ENCODE measurements at places on chromosomes 3 and 15.
A peak's percentile ranks its signal among the peaks of the same experiment; 100 is the strongest.

- DNase-seq = no peak
Observed at GRCh38 chr3:8632402-8633237, 12.0 kb downstream of the SSUH2 start.

DNA sequence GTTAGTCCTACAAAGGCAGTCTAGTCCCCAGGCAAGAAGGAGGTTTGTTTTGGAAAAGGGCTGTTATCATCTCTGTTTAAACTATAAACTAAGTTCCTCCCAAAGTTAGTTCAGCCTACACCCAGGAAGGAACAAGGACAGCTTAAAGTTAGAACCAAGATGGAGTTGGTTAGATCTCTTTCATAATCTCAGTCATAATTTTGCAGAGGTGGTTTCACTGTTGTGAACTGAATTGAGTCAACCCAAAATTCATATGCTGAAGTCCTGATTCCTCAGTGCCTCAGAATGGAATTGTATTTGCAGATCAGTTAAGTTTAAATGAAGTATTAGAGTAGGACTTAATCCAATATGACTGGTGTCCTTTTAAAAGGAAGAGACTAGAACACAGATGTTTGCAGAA is 101.0 kb upstream of the C3orf80 start:
- no peak for DNase-seq

- no peak for DNase-seq
Observed at GRCh38 chr15:71957026-71957425, 146.7 kb downstream of the NR2E3 start.

DNA sequence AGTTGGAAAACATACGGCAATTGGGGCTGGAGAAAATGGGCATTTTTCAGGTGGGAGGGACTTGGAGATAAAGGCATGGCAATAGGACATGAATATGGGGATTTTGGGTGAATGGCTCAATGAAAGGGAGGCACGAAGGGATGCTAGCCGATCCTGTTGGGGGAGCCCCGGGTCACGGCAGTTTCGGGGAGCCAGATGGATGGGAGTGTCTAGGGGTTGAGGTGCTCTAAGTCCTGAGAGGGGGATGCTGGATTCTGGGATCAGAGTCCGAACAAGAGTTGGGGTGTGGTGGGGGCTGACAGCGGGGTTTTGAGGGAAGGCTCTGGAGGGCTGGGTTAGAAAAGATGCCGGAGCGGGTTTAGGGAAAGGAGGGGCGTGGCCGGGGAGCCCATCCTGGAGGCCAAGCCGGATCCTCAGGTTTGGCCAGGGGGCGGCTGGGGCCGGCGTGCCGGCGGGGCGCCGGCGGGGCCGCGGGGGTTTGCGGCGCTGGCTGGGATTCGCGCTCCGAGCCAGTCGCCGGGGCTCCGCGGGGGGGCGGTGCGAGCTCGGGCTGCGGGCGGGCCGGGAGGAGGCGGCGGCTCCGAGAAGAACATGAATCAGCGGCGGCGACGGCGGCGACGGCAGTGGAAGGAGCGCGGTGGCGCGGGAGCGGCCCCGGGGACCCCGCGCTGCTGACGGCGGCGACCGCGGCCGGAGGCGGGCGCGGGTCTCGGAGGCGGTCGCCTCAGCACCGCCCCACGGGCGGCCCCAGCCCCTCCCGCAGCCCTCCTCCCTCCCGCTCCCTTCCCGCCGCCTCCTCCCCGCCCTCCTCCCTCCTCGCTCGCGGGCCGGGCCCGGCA is at the start of gene TYRO3:
Gene TYRO3, plus strand, starts transcription at position 813 of the 839 bp plus-strand sequence. CDS start 46 bp downstream, outside the sequence.
- DNase-seq = peak; percentile 75

GRCh38 chr15:49467746-49468480 is 44.9 kb downstream of the FGF7 start:
- no peak for DNase-seq

- DNase-seq = no peak
Observed at GRCh38 chr3:26962492-26963360, 340.2 kb downstream of the LRRC3B start.

- no peak for DNase-seq
Observed at GRCh38 chr3:104907507-104907906, 459.2 kb upstream of the ALCAM start.

- peak; percentile 36 for DNase-seq
Observed at GRCh38 chr3:177057768-177058167, 139.5 kb downstream of the TBL1XR1 start.

- DNase-seq = no peak
Observed at GRCh38 chr3:3737531-3737930, 61.7 kb upstream of the LRRN1 start.

GRCh38 chr15:96737408-96737807 is 406.9 kb downstream of the NR2F2 start:
- no peak for DNase-seq

DNA sequence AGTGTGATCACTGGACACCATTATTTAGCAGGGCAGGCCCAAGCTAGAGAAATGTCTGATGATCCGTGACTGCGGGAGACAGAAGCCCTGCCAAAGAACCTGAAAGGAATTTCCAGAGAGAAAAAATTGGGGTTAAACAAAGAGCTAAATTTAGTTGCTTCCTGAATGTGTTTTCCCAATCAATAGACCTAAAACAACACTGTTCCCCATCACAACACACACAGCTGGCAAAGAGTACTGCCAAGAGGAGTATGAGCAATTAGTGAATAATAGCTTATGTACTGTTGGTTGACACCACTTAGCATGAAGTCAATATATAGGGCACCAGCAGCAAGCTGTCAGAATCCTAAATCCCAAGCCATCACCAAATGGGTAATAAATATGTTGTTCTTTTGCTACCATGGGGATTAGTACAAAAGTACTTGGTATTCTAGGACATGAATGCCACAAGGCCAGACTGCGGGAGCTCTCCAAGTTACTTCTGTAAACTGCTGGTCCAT is 35.7 kb downstream of the CLK3 start:
- no peak for DNase-seq

GRCh38 chr15:40591389-40591788 is 2.7 kb upstream of the KNL1 start:
- no peak for DNase-seq

- no peak for DNase-seq
Observed at GRCh38 chr3:25287291-25287884, 140.7 kb upstream of the RARB start.

DNA sequence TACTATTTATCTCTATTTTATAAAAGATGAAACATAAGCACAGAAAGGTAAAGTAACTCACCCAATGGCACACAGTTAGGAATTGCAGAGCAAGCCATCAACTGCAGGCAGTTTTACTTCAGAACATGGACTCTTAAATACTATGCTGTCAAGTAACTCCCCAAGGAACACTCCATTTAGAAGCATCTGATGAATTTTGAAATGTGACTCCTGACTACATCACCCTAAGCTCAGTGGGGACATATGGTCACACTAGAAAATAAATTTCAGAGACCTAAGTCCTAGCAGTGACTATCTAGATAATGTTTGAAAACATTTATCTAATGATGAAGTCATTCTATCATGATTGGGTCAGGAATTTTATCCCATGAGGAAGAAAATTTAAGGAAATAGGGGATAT is 272.8 kb upstream of the ARRDC4 start:
- peak; percentile 7 for DNase-seq

GRCh38 chr15:38378161-38378560 is 75.8 kb upstream of the FAM98B start:
- DNase-seq = peak; percentile 19

- DNase-seq = no peak
Observed at GRCh38 chr3:24661175-24661584, 166.5 kb upstream of the THRB start.

GRCh38 chr3:59549962-59550361 is 500.1 kb upstream of the CFAP20DC start:
- DNase-seq = peak; percentile 46

- DNase-seq = no peak
Observed at GRCh38 chr3:123154020-123154985, 47.4 kb upstream of the SEC22A start.

DNA sequence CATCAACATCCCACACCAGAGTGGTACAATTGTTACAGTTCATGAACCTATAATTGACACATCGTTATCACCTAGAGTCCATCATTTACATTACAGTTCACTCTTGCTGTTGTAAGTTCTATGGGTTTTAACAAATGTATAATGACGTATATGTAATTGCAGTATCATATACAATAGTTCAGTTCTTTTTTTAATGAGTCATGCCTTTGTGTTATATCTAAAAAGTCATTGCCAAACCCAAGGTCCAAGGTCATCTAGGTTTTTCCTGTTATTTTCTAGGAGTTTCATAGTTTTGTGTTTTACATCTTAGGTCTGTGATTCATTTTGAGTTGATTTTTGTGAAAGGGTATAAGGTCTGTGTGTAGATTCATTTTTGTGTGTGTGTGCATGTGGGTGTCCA is 160.9 kb upstream of the GALNT15 start:
- DNase-seq = no peak

DNA sequence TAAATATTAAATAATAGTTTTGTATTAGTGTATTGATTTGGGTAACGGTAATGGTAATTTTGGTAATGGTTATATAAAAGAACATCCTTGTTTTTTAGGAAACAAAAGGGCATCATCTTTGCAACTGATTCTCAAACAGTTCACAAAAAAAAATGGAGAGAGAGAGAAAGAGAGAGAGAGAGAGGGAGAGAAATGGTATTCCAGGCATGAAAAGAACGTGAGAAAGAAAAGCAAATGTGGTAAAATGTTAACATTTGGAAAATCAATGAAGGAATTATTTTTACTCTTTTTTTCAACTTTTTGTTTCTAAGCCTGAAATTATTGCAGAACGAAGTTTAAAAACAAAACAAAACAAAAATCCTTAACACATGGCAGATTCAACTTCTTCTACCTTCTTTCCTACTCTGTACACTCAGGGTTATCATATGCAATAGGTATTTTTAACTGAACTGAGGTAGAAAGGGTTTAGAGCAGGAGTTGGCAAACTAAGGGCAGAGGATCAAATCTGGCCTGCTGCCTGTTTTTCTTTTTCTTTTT is 2.2 kb upstream of the GLB1 start:
- DNase-seq = no peak

DNA sequence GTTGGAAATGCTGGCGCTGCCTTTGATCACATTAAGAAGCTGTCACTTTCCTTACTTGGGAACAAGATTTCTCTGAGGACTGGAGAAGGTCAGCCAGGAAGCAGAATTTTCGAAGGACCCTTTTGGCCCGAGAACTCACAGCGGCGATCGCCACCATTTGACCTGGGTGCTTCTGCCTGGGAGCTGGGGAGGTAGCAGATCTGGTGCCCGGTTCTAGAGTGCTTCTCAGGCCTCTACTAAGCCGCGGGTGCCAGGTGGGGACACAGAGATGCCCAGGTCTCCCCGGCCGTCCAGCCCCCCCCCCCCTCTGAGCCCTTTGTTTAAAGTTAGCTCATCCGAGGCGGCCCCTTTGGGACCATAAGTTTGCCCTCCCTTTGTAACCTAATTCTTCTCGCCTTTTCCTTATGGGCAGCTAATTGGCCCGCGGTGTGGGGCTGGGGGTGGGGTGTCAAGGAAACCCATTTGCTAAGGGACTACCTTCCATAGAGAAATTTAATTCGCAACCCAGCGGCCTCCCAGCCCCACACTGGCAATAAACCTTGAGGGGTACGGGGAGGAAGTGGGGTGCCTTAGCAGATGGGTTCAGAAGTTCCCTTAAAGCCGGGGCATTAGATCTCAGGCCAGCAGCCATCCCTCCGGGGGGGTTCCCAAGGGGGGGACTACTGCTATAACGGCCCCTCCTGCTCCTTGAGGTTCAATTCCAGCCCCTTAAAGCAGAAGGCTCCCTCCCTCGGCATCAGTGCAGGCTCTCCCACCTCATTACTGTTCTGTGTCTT is 1.9 kb downstream of the GATA2 start:
- DNase-seq = peak; percentile 70

DNA sequence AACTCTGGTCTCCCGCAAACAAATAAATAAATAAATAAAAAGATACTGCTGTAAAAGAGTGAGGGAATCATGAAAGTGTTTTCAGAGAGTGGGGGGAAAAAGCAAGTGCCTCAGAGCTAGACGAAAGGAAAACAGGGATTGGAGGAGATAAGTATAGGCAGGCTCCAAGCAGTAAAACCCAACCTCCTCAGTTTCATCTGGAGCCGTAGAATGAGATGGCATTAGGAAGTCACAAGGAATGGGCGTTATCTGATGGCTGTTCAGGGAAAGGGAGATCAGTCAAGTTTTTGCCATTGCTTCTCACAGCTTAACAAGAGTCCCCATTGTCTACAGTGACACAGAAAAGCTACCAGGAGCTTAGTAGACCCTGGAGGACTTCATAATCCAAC is 451.5 kb upstream of the PPP2R3A start:
- DNase-seq = no peak

DNA sequence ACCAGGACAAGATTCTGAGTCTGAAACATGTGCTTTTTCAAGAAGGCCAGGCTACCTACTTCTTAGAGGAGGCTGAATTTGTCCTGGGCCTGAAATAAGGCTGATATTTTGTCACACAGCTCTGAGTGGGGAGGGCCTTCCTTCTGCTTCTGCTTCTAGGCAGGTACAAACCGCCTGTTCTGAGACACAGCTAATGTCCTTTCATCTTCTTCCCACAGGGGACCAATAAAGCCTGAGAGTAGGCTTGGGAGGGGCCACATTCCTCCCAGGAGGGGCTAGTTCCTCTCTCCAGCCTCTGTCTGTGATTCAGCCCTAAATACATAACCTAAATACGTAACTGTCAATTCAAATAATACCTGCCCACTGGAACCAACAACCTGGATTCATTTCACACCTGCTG is 34.8 kb downstream of the CRYGS start:
- no peak for DNase-seq

DNA sequence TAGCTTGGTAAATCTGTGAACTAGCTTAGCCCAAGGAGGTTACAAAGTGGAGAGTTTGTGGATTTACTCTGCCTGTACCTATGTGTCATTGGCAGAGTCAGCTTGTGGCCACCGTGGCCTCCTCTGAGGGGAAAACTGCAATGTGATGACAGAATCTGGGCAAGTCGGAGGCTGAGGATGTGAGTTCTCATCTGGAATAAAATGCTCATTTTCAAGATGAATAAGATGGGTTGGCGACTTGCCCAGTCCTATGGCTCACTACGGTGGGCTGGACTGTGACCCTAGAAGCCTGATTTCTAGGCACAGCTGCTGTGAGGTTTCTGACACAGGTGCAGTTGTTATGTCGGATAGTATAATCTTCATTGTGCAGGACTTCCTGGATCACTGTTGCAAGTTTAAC is 83.7 kb downstream of the ETV5 start:
- DNase-seq = no peak

DNA sequence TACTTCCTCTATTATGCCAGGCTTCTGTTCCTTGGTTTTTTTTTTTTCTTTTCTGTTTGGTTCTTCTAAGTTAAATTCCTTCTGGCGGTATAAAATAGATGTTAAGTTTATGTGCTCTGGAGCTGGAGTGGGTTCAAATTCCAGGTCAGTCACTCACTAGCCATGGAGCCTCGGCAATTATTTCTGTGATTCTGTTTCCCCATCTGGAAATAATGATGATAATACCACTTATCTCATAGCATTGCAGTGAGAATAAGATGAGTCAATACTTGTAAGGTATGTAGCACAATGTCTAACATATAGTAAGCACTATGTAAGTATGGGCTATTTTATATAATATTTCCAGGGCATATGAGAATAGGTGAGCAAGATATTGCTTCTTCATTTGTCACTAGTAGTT is 33.2 kb upstream of the ZDHHC23 start:
- DNase-seq = no peak
